ENCODE measurements at places on chromosomes 1 and 21.

DNA sequence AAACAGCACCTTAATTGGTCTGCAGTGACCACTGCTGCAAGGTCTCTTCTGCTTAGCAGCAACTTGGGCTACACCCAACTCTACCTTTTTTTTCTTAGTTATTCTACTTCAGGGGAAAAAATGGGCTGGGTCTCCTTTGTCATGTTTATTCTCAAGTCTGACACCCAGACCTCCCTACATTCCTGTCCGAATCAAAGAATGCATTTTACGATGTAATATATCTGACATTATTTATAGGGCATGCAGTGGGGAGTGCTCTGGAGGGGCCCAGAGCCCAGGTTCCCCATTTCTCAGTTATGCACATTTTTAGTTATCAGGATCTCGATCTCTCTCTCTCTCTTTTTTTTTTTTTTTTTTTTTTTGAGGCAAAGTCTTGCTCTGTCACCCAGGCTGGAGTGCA, 50.5 kb downstream of the OPTC start:
- no peaks in the 10 kb centered on the region for H3K36me3 ChIP-seq
- no peak overlapping the region for H3K4me3 ChIP-seq
- DNase-seq = no peak
- H3K27ac ChIP-seq = no peak overlapping the region
- peaks cover 4% of the 10 kb centered on the region for H3K27me3 ChIP-seq

GRCh38 chr1:201538612-201539551, at the start of gene NAV1:
NAV1 (plus strand) TSS chr1:201539127; CDS start chr1:201622885, 83,758 bp downstream.
- no peaks in the 10 kb centered on the region for H3K36me3 ChIP-seq
- H3K4me1 ChIP-seq = peaks cover 9% of the 10 kb centered on the region
- H3K4me3 ChIP-seq = peak within 1 kb of the TSS; percentile 79
- peak; percentile 45 for DNase-seq
- peak within 1 kb of the TSS; percentile 76 for H3K27ac ChIP-seq

DNA sequence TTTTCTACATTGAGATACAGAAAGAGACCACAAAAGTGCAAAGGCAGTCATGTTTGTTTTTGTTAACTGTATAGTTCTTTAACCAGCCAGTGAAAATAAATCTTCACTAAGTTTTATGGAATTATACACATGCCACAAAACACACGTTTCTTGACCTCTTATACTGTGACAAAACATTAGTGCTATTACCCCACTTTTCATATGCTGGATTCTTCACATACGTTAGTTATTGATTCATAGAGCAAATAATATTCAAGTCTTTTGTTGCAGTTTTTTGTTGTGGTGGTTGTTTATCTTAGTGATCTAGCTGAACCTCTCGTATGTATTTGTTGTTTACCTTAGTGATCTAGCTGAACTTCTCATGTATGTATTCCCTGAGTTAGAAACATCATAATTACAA, 28.0 kb downstream of the LYPLAL1 start:
- peaks cover 18% of the 10 kb centered on the region for H3K36me3 ChIP-seq
- H3K27me3 ChIP-seq = no peaks in the 10 kb centered on the region
- no peak overlapping the region for H3K4me3 ChIP-seq
- DNase-seq = no peak
- H3K27ac ChIP-seq = no peak overlapping the region

DNA sequence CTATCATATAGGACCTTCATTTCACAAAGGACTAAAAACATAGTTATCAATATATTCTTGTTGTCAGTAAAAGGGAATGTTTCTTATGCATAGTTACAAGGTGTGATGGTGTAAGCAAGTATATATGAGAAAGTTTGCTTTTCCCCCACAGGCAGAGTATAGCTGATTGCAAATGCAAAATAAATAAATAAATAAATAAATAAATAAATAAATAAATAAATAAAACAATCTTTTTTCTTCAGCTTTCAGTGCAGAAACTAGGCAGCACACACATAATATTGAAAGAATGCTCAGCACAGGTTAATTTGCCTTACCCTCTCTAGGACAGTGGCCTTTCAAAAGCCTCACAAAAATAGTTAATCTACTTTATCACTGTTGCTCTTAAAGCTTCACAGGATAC, 138.8 kb downstream of the BRINP3 start:
- no peaks in the 10 kb centered on the region for H3K27me3 ChIP-seq
- no peak overlapping the region for H3K4me3 ChIP-seq
- no peaks in the 10 kb centered on the region for H3K36me3 ChIP-seq
- no peaks in the 10 kb centered on the region for H3K4me1 ChIP-seq

Measured in progenitor cell of endocrine pancreas (in vitro differentiated cells).